ENCODE measurements at places on chromosomes 12 and 14. TPM values are rescaled to one million over a fixed set of nuclear protein-coding genes. Genes with fewer than 3 reads are reported as not detected.

GRCh38 chr14:39268393-39268792 lies 34.7 kb downstream of the MIA2 start:
- peaks cover 40% of the 10 kb centered on the region for H3K4me1 ChIP-seq
- H3K27ac ChIP-seq: peak overlapping the region; percentile 86

- H3K27ac ChIP-seq: no peak overlapping the region
- no peaks in the 10 kb centered on the region for H3K36me3 ChIP-seq
- no peak for DNase-seq
- no peaks in the 10 kb centered on the region for H3K27me3 ChIP-seq
- no peaks in the 10 kb centered on the region for H3K4me1 ChIP-seq
These were observed 130.8 kb downstream of the ADGRD1 start for GRCh38 chr12:131084341-131085011.

DNA sequence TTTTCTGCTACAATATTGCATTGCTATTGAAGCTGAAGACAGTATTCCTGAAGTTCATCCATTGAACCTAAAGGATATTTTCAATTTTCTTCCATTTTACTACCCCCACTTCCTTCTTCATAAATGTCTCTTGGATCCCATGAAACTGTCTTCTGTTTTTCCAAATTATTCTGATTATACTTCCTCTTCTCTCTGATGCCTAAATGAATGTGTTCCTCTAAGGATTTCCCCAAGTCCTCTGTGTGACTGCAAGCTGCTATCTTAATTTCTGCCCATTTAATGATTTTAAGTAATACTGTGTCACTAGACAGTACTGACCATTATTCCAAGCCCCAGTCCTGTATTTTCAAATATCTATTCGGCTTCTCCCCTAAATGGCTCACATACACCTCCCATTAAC lies 102.9 kb downstream of the TAOK3 start:
- no peak overlapping the region for H3K27ac ChIP-seq
- no peak overlapping the region for H3K4me3 ChIP-seq
- H3K36me3 ChIP-seq: peaks cover 15% of the 10 kb centered on the region
- no peaks in the 10 kb centered on the region for H3K27me3 ChIP-seq
- no peak for DNase-seq

- H3K4me3 ChIP-seq: peak overlapping the region; percentile 88
- peaks cover 95% of the 10 kb centered on the region for H3K4me1 ChIP-seq
- peaks cover 27% of the 10 kb centered on the region for H3K36me3 ChIP-seq
- DNase-seq: peak; percentile 74
These were observed 2.5 kb downstream of the PTPN6 start for GRCh38 chr12:6953442-6954315.

PTGER2 gene
- total RNA-seq: 23.1 TPM

BCL11B gene
- total RNA-seq: 210 TPM

CLEC1B gene
- 2.6 TPM for total RNA-seq

CTSG gene
- not detected for total RNA-seq
